CD4-positive, alpha-beta T cell treated with Interleukin-21 for 1 hour (primary cell): ENCODE measurements at places on chromosomes 5 and 9.

- no peak for DNase-seq
These were observed 4.6 kb upstream of the CERCAM start for GRCh38 chr9:128416014-128416413.

GRCh38 chr9:133948561-133949485 is 43.3 kb downstream of the VAV2 start:
- no peak for DNase-seq

DNA sequence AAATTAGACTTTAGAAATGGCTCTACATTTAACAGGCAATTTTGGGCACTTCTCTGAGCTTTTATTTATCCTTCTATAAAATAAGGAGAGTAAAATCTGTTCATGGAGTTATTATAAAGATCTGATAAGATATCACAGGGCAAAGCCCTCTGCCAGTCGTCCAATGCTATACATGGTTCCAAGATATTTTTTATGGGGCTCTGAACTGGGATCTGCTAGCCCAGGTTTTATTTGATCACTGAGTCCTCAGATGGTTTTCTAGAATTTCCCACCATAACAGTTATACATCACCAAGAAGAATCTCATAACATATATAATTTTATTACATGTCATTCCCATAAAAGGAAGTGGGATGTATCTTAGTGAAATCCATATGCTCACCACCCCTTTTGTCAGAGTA is 23.2 kb upstream of the IQGAP2 start:
- DNase-seq = no peak

- DNase-seq = no peak
These were observed 22.5 kb downstream of the LHFPL2 start for GRCh38 chr5:78626009-78626571.

DNA sequence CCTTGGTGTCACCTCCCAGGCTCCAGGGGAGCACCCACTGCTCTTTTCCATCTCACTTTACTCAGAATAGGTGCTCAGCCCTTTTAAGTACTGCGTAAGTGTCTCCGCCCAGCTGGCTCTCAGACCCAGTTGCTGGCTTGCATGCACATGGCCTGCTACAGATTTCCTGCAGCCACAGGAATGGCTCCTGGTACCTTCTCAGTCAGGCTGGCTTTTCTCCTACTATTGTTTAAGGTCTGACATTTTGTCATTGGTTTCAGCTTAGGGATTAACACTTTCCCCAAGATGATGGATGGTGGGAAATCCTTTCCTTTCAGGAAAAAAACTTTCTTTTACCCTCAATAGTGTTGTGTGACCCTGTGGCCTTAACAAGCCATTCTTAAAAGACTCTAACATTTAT is 1652.3 kb upstream of the WWC1 start:
- DNase-seq = no peak

GRCh38 chr5:32259033-32259432 is 53.7 kb downstream of the MTMR12 start:
- no peak for DNase-seq

DNA sequence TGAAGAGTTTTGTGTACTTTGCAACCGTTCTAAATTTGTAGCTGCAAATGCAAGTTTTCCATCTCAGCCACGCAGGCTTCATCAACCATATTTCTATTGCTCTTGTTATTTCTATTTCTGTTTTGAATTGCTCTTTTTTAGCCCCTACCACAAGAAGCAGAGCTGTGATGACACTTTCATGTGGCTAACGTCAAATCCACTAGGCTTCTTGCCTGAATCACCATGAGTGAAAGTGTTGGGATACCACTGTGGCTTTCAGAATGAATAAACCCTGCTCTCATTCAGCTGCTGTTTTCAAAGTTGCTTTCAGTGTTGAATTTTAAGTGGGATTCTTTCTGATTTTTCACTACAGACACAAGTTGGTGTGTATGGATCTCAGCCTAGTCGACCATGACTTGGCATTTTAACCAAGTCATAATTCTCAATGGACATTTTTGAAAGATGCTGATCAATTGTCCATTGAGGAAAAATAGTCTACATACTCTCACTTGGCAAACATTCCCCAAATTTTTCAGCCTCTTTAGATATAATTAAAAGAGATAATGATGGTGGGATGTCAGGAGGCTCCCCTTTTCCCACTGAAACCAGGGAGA is 41.0 kb upstream of the MTAP start:
- DNase-seq = no peak

- DNase-seq = no peak
These were observed 92.9 kb downstream of the EHMT1 start for GRCh38 chr9:137711678-137712105.

DNA sequence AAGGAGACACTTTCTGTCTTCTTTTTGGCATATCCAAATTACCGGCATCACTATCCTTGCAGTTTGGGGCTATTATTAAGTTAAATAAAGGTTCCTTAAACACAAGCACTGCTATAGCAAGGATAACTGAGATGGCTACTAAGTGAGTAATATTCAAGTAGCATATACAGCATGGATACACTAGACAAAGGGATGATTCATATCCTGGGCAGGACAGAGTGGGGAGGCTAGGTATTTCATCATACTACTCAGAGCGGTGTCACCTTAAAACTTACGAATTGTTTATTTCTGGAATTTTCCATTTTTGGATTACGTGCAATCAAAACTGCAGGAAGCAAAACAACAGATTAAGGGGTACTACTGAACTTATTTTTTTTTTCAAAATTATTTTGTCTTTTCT is 54.1 kb downstream of the FER start:
- DNase-seq = no peak

GRCh38 chr5:102600964-102601363 is 102.2 kb upstream of the SLCO6A1 start:
- DNase-seq = no peak

GRCh38 chr9:77133011-77133410 is 44.3 kb upstream of the VPS13A start:
- no peak for DNase-seq

GRCh38 chr5:19002111-19002510 is 985.9 kb downstream of the CDH18 start:
- no peak for DNase-seq

DNA sequence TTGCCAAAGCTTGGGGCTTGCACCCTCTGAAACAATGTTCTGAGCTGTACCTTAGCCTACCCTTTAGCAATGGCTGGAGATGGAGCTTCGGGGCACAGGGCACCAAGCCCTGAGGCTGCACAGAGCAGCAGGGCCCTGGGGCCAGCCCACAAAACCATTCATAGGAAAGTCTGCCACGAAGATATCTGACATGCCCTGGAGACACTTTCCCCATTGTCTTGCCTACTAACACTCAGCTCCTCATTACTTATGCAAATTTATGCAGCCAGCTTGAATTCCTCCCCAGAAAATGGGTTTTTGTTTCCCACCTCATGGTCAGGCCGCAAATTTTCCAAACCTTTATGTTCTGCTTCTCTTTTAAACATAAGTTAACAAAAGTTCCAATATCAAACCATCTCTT is 105.7 kb downstream of the DTWD2 start:
- DNase-seq = no peak
